ENCODE measurements at places on chromosomes 3 and 15.

- DNase-seq, result no peak
Observed at GRCh38 chr15:67422296-67422695, 98.6 kb upstream of the C15orf61 start.

DNA sequence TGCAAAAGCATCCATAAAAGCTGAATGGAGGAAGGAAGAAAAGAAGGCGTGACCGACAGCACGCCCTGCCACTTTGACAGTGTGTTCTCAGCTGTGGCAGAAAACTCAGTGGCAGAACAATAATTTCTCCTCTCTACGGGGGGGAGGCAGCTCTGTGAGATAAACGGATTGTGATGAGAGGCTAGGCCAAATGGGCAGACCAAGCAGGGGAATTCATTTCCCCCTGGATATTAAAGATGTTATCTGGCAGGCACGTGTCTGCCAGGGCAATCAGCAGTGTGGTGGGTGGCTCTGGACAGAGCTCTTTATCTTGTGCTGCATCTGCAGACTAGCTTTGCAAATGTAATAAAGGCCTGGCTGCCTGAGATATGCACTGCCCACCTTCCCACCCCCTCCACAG, 1.9 kb upstream of the RMDN3 start:
- DNase-seq, result no peak

- no peak for DNase-seq
Observed at GRCh38 chr3:181384970-181385369, 326.8 kb upstream of the SOX2 start.

GRCh38 chr3:41478278-41478677, 279.0 kb downstream of the CTNNB1 start:
- no peak for DNase-seq

DNA sequence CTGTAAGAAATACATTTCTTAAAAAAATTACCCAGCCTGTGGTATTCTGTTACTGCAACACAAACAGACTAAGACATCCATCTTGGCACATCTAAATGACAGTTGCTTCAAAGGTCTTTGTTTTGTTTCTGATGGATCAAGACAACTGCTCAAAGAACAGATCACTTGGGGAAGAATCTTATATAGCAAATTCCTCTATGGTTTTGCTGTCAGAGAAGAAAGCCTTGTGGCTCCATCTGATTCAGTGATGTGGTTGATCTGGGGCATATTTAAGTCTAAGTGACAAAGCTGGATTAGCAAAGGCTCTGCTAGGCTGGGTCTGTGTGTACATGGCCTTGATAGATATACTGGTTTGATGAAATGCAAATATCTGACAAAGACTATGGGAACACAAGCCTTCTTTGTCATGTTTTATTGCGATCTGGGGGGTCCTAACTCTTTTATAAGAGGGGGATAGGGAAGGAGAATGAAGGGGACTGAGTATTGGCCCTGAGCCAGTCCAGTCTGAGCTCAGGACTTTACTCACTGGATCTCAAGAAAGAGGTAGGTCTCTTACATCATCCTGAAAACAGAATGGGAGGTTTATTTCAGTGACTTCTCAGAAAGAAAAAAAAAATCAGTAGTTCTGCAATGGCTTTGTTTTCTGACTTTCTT, 14.3 kb upstream of the LIMD1 start:
- no peak for DNase-seq

- DNase-seq, result no peak
Observed at GRCh38 chr3:86993704-86994103, 2.8 kb upstream of the VGLL3 start.

GRCh38 chr15:23395030-23395692, 40.6 kb downstream of the GOLGA8S start:
- DNase-seq, result no peak

DNA sequence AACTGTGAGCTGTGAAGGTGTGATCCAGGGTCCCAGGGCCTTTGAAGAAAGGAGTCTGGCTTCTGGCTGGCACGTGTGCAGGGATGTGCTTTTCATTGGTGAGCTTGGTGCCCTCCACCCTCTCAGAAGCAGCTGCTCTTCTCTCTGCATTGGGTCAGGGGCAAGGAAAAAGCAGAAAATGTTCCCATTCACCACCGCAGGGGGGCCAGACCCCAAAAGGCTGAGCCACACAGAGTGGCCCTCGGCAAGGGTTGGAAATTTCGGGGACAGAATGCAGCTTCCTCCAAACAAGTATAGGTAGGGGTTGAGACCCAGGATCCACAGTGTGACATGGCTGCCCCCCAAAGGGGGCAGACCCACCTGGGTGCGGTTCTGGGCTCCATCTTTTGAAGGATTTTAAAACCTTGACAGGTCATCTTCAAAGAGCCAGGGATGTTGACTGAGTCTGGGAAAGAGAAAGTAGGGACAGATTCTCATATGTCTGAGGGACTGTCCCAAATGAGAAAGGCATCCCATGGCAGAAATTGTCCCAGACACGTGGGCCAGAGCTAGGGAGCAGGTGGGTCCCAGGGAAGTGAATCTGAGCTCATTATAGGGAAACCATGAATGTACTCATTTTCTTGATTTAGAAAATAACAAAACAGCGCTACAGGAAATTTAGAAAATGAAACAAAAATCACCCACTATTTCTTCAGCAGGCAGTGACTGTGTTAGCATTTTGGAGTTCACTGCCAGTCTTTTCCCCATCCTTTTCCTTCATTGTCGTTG, 2.7 kb downstream of the CSK start:
- DNase-seq, result no peak

GRCh38 chr3:194496217-194496919, 9.6 kb upstream of the ATP13A3 start:
- no peak for DNase-seq

- DNase-seq, result no peak
Observed at GRCh38 chr3:150335631-150336030, 72.5 kb upstream of the TSC22D2 start.

GRCh38 chr15:68818066-68818768, 2.5 kb downstream of the ANP32A start:
- peak; percentile 82 for DNase-seq

GRCh38 chr3:39127908-39128304, 20.4 kb downstream of the TTC21A start:
- no peak for DNase-seq

DNA sequence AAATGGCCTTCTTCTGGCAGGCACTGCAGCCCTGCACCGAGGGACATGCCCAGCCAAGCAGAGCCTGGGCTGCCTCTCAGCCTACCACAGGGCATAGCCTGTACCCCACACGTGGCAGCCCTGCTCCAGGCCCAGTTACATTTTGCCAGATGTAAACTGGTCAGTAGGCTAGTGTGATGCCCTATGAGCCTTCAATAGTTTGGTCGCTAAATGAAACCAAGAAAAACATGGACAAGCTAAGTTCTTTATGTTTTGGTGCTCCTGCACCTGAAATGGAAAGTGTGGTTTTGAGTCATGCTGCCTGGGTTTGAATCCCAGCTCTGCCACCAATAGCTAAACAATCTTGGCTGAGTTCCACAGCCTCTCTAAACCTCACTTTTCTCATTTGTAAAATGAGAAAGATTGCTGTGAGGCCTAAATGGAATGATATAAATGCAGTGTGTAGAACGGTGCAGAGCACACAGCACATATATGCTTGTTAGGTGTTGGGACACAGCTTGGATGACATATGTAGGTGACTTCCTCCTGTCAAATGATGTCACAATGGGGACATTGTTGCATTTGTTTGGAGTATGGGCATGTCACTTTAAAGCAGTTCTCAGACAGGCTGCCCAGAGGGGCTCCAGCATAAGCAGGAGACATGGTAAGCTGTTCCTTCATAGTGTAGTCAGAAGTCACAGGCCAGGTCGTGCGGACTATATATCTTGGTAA, 57.4 kb downstream of the ZBTB38 start:
- DNase-seq, result no peak

GRCh38 chr3:184298759-184299487, at the start of gene PSMD2:
Gene PSMD2, plus strand, starts transcription at chr3:184299241. Its CDS starts 26 bp downstream, at chr3:184299267.
- DNase-seq, result peak; percentile 98

DNA sequence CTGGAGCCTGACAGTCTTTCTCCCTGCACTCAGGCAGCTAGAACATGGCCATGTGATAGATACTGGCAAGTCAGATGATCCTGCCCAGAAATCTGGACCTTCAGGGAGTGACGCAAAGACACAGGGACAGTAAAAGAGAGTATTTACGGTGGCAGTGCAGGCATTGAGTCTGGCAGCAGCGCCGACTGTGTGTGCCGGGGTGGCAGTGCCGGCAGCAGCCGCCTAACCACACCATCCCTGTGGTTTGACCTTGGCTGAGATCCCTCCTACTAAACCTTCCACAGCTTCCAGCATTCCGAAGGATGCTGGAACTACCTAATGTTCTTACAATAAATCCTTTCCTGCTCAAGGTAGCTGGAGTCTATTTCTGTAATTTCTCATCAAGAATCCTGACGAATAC, 4.6 kb upstream of the TSPAN3 start:
- no peak for DNase-seq

DNA sequence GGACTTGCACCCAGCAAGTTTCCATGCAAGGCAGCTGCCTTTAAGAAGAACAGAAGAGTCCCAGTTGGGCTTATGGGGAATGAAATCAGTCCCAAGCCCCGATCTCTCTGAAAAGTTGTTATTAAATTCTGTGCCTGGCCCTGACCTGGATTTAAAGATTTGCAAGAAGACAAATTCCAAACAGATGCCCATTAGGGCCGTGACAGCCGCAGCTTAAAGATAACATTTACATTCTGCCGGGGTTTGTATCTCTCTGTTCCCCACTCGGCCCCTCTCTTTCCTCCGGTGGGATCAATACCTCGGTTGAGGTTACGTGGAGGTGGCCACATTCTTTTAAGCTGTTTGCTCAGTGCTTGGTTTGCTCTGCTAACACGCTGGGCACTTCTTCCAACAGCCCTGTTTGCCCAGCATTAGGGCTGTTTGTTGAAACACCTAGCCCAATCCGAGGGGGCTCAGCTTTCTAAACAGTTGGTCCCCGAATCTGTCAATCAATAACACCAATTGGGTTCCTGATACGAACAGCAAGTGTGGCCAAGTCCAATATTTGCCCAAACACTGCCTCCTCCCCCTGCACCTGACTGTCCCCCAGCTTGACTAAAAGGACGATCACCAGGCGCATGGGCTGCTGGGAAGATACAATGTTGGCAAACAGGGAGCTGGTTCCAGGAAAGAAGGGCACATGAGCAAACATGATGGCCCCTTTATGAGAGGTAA, 108.6 kb downstream of the RPLP1 start:
- no peak for DNase-seq

DNA sequence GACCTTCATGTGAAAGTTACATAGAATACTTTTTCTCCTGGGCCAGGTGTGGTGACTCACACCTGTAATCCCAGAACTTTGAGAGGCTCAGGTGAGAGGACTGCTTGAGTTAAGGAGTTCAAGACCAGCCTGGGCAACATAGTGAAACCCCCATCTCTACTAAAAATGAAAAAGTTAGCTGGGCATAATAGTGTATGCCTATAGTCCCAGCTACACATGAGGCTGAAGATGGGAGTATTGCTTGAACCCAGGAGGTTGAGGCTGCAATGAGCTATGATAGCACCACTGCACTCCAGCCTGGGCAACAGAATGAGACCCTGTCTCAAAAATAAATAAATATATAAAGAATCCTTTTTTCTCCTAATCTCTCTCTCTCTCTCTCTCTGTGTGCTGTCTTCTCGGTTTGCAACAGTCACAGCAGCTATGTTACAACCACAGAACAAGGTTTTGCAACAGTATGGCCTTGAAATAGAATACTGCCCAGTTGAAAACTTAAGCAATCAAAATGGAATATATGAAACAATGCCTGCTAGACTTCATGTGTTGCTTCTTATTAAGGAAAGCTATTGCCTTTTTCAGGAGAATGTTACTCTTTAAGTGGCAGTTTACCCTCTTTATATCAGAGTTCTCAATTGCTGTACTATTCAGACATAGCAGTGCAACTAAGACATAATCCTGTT, 12.3 kb upstream of the DENND4A start:
- DNase-seq, result no peak
